Calu3 (cell line): ENCODE measurements at places on chromosomes 3 and 15. TPM values are rescaled to one million over a fixed set of nuclear protein-coding genes. Genes with fewer than 3 reads are reported as not detected.

GRCh38 chr3:45555666-45556065, 38.9 kb upstream of the LIMD1 start:
- H3K27me3 ChIP-seq, result no peaks in the 10 kb centered on the region
- no peak for DNase-seq
- no peak overlapping the region for H3K4me3 ChIP-seq
- peaks cover 7% of the 10 kb centered on the region for H3K36me3 ChIP-seq
- no peak overlapping the region for H3K27ac ChIP-seq
- peaks cover 19% of the 10 kb centered on the region for H3K4me1 ChIP-seq

GRCh38 chr3:38723569-38724391, 74.3 kb upstream of the SCN5A start:
- H3K27ac ChIP-seq, result no peak overlapping the region
- H3K4me1 ChIP-seq, result no peaks in the 10 kb centered on the region
- DNase-seq, result no peak
- H3K27me3 ChIP-seq, result peaks cover 86% of the 10 kb centered on the region
- H3K4me3 ChIP-seq, result no peak overlapping the region

- H3K36me3 ChIP-seq, result no peaks in the 10 kb centered on the region
- H3K27me3 ChIP-seq, result no peaks in the 10 kb centered on the region
- H3K4me1 ChIP-seq, result no peaks in the 10 kb centered on the region
- DNase-seq, result no peak
- H3K27ac ChIP-seq, result no peak overlapping the region
- H3K4me3 ChIP-seq, result no peak overlapping the region
Observed at GRCh38 chr3:59256230-59256629, 206.4 kb upstream of the CFAP20DC start.

Gene LIPH
- total RNA-seq, result 159 and 213 TPM in 2 replicates

Gene CTXN2
- total RNA-seq, result not detected in 2 replicates

Gene SLC12A8
- total RNA-seq, result 15.5 and 16.8 TPM in 2 replicates
